ENCODE measurements at places on chromosomes 13 and 19.

GRCh38 chr13:106466691-106467426 lies 68.6 kb downstream of the EFNB2 start:
- no peak for DNase-seq

DNA sequence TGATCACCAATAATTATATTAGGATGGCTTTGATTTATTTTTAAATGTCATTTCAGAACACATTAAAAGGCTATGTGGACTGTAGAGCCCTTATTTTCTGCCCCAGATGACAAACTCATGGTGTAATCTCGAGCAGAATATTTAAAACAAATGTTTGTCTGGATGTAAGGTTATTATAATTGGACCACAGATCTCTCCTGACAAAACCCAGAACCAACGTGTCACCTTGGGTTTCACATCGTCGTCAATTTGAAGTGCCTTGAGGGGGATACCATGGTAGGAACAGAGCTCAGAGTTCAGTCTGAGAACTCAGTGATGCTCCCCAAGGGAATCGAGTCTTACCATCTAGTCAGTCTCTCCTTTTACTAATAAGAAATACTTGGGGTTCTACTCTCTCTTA lies 2.8 kb downstream of the SACS start:
- no peak for DNase-seq

DNA sequence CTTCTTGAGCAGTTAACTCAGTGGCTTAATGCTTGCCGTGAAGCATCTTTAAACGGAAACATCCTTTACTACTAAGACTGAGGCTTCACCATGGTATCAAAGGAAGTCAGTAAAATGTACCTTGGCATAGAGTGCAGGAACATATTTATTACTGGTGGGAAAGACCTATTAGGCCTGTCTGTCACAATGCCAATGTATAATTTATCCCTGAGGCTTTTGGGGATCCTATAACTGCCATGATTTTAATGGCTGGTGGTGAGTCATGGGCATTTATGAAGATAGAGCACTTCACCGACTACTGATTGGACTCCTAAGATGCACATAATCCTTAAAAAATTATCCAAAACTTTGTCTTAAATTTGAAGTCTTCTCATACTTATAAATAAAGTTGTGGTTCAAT lies 79.6 kb downstream of the FGF14 start:
- DNase-seq, result no peak

DNA sequence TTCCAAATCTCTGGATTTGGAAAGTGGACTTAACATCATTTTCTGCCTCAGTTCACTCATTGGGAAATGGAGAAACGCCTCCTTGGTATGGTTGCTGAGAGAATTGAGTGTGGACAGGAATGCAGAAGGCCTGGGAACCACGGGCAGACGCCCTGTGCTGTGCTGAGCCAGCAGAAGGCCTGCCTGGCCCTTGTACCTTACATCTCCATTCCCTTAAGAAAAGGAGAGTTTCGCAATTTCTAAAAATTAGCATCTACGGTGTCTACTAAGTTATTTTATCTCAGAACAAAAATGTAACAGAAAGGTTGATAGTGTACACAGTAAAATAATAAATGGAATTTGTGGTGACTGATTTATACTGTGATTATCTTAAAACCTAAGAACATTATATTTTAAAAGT lies 78.7 kb downstream of the IPO5 start:
- DNase-seq, result no peak

- no peak for DNase-seq
These were observed 230.8 kb downstream of the DCT start for GRCh38 chr13:94248454-94249228.

DNA sequence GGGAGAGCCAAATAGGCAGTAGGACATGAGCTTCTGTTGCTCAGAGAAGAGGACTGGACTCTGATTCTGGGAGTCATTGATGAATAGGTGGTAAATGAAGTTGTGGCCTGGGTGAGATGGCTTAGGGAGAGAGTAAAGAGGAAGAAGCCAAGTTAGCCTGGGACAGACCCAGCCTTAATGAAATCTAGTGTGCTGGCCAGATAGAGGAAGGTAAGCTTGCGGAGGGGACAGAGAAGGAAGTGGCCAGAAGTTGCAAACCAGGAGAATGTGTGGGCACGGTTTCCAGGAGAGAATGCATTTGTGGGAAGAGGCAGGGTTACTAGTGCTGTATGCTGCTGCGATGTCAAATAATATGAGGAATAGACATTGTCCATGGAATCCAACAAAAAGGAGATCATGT lies 83.3 kb upstream of the OLFM4 start:
- DNase-seq, result no peak

DNA sequence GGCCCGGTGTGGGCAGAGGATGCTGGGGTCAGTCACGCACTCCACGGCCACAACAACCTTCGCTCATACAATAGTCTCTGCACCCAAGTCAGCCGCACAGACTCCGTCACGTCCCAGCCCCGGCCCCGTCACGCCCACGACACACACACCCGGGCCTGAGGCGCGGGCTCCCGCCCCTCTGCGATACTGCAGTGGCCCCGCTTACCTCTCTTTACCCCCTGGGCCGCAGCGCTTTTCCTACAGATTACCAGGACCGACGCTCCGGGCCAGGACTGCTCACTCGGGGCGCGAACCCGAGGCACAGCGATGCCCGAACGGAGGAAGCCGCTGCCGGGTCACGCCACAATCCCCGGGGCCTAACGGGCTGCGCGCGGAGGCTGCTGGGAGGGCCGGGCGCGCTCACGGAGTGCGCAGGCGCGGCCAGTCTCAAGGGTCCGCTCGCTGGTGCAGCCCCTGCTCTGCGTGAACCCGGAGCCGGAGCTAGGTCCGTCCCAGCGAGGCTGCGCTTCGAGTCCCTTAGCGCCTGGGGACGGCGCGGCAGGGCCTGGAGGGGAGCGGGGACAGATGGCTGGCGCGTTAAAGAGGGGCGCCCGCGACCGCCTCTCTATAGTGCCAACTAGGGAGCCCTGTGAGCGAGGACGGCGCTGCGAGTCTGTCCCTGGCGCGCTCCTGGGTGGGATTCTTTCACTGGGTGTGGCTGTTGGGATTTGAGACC lies at the start of gene ZFP82:
Gene ZFP82 (minus strand): TSS at position 358 of the 715 bp plus-strand sequence. CDS start 8,855 bp downstream, outside the sequence.
- peak; percentile 77 for DNase-seq

- DNase-seq, result no peak
These were observed 41.7 kb upstream of the ZNF91 start for GRCh38 chr19:23436944-23437343.

DNA sequence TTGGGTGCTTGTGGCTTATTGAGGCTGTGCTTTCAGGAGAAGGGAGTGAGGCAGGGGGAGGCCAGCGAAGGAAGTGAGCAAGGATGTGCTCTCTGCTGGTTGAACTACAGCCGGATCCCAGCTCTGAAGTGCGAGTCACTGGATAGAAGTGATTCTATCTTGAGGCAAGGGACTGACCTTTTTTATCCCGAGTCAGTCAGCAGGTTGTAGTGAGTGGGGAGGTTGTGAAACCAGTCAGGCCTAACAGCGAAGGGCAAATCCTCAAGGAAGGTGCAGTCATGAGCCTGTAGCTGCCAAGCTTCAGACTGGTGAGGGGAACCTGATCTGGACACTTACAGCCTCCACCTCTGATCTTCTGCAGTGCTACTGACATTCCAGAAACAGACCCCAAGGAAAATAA lies 18.6 kb downstream of the SCEL start:
- DNase-seq, result no peak

- no peak for DNase-seq
These were observed 8.3 kb upstream of the PNMA8B start for GRCh38 chr19:46503848-46504453.

Measured in CD8-positive, alpha-beta memory T cell (primary cell).